Mesenteric fat pad (tissue), 1 donor: ENCODE measurements at places on chromosomes 2 and 18.

GRCh38 chr2:106293271-106293783, 99.2 kb upstream of the UXS1 start:
- DNase-seq = no peak

- no peak for DNase-seq
Measured at GRCh38 chr2:60394463-60394862, 159.0 kb downstream of the BCL11A start.

DNA sequence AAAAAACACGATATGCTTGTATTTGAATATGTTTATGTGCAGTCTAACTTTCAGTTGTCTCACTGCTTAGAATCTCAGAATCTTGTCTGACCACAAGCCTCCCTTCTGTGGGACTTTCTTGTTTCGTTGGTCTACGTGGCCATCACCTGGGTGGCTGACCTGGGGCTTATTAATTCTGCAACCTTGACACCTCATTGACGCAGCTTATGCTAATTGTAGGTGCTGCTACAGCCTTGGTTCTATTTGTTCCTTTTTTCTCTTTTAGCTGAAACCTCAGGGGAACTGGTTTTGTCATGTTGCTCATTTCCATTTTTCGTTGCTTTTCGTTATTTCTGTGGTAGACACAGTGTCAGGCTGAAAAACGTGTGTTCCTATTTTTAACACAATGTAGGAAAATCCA, 273.7 kb downstream of the SLC4A3 start:
- DNase-seq = no peak

DNA sequence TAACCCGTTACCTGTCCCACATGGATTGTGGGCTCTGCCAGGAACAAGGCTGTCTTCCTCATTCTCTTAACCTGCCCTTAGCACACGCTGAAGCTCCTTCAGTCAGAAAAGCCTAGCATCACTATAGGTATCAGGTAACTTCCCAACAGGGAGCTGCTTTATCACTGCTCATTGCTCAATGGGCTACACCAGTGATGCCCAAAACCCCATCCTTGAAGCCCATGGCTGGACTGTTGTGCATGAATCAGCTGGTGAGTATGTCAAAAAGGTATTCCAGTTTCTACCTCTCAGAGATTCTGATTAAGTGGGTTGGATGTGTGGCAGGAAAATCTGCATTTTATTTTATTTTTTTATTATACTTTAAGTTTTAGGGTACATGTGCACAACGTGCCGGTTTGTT, 362.2 kb downstream of the LRATD1 start:
- no peak for DNase-seq

DNA sequence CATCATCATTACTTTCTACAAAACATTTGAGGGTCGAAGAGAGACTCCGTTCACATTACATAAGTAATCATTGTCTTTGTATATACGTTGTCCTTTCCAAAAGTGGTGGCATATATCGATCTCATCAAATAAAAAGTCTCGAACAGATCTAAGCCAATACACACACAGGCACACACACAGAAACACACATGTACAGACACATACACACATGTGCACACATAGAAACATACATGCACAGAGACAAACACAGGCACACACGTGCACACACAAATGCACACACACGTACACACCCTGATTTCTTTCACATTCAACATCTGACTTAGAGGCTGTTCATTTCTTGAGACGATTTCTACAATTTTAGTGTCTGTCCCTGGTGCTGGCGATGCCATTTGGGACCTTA, 17.5 kb upstream of the ALKAL2 start:
- no peak for DNase-seq

DNA sequence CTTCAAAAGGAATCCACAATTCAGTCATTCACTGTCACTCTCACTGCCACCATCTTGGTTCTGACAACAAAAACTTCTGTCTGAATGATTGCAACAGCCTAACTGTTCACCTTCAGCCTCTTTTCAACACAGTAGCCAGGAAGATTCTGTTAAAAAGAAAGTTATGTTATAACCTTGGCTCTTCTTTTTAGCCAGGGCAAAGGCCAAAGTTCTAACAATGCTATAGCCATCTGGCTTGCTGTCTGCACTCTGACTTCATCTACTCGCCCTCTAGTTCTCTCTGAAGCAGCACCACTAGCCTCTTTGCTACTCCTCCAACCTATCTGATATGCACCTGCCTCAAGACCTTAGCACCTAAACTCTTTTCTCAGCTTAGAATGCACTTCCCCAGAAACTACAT, 158.5 kb downstream of the ZNF385B start:
- no peak for DNase-seq

DNA sequence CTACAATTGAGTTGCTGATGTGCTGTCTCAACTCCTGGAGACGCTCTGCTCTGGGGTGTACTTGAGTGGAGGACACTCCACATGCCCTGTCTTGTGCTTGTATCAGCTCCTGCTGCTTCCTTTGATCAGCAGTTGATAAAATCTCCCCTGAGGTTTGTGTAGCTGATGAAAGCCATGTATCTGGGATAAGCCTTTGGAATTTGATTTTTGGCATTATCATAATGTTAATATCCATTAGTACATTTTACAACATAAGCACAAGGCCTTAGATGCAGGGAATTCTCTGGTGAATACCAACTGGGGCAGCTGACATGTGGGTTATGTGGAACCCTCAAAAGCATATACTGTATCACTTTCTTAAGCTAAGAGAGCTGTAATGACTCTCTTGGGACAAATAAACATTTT, 222.7 kb upstream of the ITGA4 start:
- DNase-seq = no peak

DNA sequence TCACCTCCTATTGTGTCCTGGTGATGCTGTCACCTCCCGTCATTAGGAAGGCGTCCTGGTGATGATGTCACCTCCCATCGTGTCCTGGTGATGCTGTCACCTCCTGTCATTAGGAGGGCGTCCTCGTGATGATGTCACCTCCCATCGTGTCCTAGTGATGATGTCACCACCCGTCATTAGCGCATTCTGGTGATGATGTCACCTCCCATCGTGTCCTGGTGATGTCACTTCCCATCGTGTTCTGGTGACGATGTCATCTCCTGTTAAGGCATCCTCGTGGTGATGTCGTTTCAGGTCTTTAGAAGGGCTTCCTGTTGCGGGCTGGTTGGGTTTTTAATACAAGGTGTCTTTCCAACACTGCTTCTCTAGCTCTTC, 40.7 kb downstream of the CTDP1 start:
- no peak for DNase-seq

DNA sequence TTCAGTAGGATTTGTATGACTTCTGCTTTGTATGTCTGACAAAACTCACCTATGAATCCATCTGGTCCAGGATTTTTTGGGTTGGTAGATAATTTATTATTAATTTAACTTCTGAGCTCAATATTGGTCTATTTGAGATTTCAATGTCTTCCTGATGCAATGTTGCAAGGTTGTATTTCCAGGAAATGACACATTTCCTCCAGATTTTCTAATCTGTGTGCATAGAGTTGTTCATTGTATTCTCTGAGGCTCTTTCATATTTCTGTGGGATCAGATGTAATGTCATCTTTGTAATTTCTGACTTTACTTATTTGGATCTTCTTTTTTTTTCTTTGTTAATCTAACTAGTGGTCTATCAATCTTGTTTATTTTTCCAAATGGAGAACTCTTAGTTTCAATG, 584.7 kb upstream of the SETBP1 start:
- DNase-seq = no peak

- no peak for DNase-seq
Measured at GRCh38 chr2:136874258-136874657, 108.9 kb downstream of the THSD7B start.

DNA sequence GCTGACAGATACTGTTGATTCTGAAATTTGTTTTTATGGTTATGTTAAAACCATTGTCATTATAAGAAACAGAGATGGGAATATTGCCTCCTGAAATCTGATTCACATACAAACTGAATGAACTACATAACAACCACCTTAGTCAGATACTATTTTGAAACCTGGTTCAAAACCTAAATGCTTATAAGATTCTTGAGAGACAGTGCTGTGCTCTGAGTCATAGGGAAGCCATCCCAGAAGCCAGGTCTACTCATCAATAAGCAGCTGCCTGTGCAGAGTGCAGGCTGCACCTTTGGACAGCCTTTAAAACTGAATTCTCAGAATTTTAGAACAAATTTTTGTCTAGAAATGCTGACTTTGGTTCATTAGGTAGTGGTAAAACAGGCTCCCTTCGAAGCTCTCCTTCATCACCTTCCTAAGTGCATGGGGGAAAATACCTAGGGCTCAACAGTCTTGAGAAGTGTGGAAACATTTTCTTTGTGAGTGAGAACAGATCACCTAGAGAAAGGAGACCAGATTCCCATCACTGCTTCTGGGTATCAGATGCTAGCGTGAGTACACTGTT, at the start of gene SERPINB7:
SERPINB7 (plus strand) TSS at position 253 of the 565 bp plus-strand sequence. CDS start 6,955 bp downstream, outside the sequence.
- no peak for DNase-seq

GRCh38 chr2:86417961-86418360, 23.2 kb upstream of the KDM3A start:
- no peak for DNase-seq

GRCh38 chr2:20796374-20796791, 26.5 kb downstream of the LDAH start:
- DNase-seq = no peak

- no peak for DNase-seq
Measured at GRCh38 chr18:39759926-39760325, 2194.3 kb upstream of the CELF4 start.

DNA sequence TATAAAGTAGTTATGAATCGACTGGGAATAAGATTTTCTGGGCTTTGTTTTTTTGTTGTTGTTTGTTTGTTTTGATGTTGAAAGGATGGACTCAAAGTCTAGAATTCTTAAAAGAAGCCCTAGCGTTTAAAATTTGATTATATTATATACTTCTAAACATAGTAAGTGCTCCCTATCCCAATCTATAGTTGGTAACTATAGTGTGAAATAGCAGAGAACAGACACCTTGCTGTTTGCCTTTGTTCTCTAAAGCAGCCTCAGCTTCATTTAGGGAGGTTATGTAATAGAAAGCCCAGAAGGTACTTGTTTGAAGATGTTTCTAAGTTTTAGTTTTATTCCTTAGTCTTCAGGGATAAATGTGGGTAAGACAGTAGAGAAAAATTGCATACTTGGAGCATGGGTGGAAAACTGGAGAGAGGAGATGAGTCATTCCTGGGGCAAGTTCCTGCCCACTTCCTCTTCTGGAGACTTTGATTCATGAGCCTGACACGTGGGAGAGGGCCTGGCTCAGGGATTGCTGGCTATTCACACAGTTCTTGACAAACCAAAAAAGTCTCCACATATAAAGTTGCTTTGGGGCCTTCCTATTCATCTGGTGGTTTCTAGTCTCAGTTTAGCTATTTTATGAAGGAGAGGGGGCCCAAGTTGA, 131.9 kb downstream of the MYO1B start:
- no peak for DNase-seq

DNA sequence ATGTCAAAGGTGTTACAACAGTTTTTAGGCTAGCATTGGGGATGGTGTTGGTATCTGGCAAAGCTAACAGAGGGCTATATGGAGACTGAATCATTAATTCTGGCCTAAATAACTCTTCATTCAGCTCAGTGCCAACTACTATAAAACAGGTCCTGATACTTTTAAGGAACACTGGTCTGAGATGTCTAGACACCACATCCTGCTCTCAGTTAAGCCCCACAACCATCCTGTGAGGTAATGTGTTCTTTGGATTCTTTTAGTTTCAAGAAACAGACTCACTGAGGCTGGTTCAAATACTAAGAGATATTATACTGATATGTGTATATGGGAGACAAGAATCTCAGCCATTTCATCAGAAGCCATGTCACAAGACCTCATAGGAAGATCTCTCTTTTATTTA, 14.2 kb upstream of the HK2 start:
- no peak for DNase-seq

GRCh38 chr2:8219631-8220355, 462.1 kb upstream of the ID2 start:
- no peak for DNase-seq

GRCh38 chr2:21381421-21381820, 257.7 kb downstream of the TDRD15 start:
- DNase-seq = no peak

GRCh38 chr18:44715245-44715644, 34.6 kb downstream of the SETBP1 start:
- DNase-seq = no peak

DNA sequence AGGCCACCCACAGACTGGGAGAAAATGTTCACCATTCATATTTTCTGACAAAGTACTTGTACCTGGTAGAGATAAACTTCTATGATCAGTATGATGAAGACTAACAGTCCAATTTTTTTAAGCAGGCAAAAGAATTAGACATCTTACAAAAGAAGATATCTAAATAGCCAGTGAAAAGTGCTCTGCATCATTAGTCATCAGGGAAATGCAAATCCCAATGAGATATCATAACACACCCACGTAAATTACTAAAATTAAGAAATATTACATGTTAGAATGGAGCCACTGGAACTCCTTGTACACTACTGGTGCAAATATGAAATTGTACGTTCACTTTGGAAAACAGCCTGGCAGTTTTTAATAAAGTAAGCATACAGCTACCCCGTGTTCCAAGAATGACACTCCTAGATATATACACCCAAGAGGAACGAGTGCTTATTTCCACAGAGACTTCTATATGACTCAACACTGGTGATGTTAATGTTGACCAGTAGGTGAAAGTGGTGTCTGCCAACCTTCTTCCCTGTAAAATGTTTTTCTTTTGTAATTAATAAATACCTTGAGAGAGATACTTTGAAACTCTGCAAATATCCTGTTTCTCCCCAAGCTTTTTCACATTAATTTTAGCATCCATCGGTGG, 80.3 kb downstream of the NPAS2 start:
- no peak for DNase-seq

- DNase-seq = no peak
Measured at GRCh38 chr18:513826-514530, 13.5 kb upstream of the COLEC12 start.

DNA sequence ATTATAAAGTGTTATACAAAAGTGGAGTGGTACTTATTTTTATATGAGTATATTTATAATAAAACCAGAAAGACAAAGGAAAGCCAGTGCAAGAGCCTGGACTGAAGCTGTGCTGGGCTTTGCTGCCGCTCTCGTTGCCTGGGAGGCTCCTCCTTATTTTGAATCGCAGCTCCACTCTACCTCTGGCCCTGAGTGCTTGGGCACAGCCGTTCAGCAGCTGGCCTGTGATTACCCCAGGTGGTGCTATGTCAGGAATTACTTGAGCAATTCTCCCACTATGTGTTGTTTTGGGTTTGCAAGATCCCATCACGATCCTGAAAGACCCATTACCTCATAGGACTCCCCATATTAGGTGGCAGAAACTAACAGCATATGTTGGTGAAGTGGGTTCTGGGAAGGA, 53.0 kb upstream of the LCLAT1 start:
- DNase-seq = no peak

GRCh38 chr18:33560686-33561370, 17.2 kb upstream of the ASXL3 start:
- no peak for DNase-seq

GRCh38 chr2:18578033-18578432, 11.3 kb downstream of the NT5C1B start:
- no peak for DNase-seq

- no peak for DNase-seq
Measured at GRCh38 chr2:203918839-203919238, 17.7 kb upstream of the ICOS start.
